ENCODE measurements at places on chromosomes 7 and 10.

- DNase-seq, result no peak
These were observed 62.7 kb upstream of the STK17A start for GRCh38 chr7:43520201-43520600.

DNA sequence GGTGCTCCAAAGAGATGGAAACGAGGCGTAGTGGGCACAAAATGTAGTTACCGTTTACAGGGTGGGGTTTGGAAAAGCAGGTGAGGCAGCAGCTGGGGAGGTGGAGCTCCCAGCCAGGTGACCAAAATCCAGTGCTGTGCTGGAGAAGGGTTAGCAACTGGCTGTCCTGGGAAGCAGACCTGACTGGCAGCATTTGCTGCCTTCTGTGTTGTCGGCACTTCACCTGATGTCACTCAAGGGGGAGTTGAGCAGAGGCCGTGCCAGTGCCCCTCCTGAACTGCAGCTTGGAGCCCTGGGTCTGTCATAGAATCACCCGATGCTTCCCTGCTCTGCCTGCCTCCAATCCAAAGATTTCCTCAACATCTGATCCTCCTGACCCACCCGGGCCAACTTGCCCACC is 12.8 kb downstream of the GCK start:
- DNase-seq, result no peak

- DNase-seq, result peak; percentile 29
These were observed 12.9 kb upstream of the TMEM26 start for GRCh38 chr10:61465901-61466632.

DNA sequence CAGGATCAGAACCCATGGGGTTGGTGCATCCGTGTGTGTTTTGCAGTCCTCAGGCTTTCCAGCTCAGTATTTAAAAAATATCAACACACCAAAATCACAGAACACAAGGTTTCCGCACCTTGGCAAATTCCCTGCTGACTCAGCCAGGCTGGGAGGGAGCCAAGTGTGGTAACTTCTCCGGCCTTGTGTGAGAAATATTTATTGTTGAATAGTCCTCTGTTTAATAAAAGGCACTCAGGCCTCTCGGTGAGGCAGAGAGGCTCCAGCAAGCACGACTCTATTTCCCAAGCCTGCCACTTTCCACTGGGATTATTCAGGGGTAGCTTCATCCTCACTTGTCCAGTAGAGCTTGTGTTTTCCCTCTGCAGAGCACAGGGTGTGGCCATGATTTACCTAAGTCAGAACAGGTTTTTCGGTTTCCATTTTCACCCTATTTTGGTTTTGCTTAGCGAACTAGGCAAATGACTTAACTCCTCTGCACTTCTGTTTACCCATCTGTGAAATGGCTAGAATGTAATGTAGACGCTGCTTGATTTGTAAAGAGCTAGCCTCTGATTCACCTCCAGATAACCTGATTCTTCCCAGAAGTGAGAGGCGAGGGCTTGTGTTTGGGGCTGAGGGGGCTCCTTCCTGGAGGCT is 13.0 kb upstream of the CHST15 start:
- DNase-seq, result no peak

- DNase-seq, result no peak
These were observed 444.1 kb downstream of the GRID1 start for GRCh38 chr10:85922356-85923129.

DNA sequence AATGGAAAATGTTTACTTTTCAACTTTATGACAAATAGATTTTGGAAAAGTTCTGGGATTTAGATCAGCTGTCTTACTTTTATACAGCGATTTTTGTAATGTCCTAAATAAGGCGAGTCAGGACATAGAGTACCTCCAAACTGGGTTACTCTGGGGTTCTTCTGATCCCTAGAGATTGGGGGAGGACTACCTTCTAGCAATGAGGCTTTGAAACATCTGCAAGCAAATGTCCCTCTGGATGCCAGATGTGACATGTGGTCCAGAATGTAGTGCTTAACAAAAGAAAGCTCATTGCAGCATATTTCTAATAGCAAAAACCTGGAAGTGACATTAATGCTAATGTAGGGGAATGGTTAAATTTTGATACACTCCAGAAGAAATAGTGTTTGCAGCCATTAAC is 36.1 kb downstream of the ABRAXAS2 start:
- no peak for DNase-seq

- DNase-seq, result no peak
These were observed 56.7 kb upstream of the JCAD start for GRCh38 chr10:30116041-30116491.

GRCh38 chr7:73954181-73954580 is 73.8 kb upstream of the ELN start:
- no peak for DNase-seq

DNA sequence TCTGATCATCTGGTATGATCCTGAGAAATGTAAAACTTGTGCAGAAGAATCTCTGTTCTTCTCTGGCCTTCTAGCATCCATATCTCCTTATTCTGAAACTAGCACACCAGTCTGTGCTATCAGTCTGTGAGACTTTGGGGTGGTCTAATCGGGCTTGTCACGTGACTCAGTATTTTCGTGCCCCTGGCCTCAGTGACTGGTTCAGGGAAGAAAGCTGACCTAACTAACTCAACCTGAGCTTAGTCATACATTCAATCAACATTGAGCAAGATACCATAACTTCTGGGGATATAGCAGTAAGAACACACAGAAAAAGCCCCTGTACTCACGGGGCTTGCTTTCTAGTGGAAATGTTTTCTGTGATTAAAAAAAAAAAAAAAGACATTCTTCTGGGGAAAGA is 109.3 kb downstream of the DKK1 start:
- DNase-seq, result no peak

DNA sequence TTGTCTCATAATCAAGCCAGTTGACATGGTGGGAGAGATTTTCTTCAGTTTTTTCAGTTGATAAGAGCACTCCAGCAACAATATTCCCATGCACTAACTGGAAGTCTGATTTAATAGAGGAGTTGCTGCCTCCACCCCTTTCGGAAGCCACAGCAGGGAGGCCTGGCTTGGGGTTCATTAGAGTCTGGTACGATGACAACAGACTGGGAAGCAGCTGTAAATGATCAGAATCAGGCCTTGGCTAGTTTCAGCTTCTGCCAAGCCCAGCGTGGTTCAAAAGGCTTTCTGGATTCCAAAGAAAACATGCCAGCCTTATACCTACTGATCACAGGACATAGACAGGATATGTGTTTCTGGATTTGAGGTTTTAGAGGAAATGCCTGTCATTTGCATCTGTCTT is 274.0 kb downstream of the CSTF2T start:
- DNase-seq, result no peak

DNA sequence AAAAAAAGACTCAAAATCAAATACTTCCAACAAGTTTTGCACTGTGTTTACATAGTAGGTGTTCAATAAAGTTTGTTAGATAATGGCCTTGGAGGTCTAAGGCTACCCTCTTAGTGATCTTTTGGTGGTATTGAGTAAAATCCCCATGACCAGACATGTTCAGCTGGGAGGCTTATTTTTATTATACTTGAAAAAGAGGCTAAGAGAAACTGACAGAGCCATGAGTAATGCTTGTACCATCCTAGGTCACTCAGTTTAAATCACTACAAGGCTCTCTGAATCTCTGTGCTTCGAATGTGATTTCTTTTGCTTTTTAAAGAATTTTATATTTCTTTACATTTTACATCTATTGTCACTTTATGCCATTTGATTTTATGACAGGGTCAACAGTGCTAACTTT is 90.5 kb downstream of the TWIST1 start:
- peak; percentile 68 for DNase-seq

DNA sequence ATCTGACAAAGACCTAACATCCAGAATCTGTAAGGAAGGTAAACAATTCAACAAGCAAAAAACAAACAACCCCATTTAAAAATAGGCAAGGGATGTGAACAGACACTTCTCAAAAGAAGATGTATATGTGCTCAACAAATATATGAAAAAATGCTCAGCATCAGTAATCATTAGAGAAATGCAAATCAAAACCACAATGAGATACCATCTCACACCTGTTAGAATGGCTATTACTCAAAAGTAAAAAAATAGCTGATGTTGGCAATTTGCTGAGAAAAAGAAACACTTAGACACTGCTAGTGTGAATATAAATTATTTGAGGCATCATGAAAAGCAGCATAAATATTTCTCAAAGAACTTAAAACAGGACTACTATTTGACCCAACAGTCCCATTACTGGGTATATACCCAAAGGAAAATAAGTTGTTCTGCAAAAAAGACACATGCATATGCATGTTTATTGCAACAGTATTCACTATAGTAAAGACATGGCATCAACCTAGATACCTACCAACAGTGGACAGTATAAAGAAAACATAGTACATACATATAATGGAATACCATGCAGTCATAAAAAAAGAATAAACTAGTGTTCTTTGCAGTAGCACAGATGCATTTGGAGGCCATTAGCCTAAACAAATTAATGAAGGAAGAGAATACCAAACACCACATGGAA is 980.1 kb downstream of the KCNMA1 start:
- no peak for DNase-seq

DNA sequence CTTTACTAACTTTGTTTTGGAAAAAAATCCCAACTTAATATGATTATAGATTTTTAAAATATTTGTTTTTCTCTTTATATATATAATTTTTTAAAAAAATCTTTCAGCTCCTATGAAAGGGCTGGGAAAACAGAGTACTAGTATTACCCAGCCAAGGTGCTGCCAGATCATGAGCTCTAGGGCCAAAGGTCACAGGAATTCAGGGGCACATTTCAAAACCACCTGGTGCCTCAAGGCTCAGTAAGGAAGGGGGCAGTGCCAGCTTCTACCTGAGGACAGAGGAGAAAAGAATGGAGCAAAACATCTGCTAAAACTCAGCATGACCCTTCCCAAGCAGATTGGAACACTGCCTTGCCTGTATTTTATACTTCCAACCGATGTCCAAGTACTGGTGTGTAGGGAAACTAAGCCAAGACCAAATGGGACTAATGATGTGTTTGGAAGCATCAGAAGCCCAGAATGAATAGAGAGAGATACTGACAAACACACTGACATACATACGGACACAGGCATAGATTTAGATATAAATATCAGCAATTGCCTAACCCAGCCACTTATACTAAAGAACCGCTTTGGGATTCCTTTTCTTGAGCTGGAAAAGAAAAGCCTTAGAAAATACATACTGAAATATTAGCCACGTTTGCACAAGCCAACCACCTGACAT is 667.3 kb downstream of the PARD3 start:
- no peak for DNase-seq

DNA sequence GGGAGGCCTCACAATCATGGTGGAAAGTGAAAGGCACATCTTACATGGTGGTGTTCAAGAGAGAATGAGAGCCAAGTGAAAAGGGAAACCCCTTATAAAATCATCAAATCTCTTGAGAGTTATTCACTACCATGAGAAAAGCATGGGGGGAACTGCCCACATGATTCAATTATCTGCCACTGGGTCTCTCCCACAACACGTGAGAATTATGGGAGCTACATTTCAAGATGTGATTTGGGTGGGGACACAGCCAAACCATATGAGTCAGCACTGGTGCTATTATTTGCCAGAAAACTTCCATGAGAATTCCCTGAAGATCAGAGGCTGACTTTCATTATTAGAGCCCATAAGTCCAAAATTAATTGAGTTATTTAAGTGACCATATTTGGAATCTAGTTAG is 1001.2 kb upstream of the POT1 start:
- DNase-seq, result no peak

DNA sequence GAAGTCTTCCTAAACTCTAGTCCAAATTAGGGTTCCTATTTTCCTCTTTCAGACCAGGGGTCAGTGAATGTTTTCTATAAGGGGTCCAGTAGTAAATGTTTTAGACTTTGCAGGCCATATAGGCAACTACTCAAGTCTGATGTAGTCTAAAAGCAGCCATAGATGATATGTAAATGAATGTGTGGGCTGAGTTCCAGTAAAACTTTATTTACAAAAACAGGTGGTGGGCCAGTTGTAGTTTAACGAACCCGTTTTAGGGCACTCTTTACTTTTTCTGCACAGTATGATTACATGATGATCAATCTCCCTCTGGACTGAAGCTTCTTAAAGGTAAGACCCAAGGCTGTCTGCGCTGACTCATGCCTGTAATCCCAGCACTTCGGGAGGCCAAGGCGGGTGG is 243.6 kb downstream of the CAMK1D start:
- DNase-seq, result no peak

DNA sequence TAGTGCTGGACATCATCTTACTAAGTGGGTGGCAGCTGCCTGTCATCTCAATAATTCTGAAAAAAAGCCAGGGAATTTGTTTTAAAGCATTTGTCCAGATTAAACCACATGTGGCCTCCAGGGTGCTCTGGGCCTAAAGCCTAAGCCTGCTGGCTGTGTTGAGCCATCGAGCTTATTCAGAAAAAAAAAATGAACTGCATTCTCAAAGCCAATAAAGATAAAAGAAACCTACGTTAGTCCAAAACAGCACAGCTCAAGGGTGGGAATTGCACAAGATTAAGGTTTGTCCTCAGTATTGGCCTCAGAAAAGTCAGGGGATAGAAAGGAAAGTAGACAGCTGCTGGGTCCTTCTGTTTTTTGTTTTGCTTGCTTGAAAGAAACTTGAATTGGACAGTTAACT is 22.6 kb upstream of the PRTFDC1 start:
- DNase-seq, result peak; percentile 72

- no peak for DNase-seq
These were observed 11.7 kb upstream of the MTERF1 start for GRCh38 chr7:91892099-91892705.

- no peak for DNase-seq
These were observed 84.6 kb upstream of the LYZL1 start for GRCh38 chr10:29204070-29204800.

- DNase-seq, result peak; percentile 63
These were observed 48.4 kb downstream of the TES start for GRCh38 chr7:116258734-116259133.

- no peak for DNase-seq
These were observed 220.1 kb downstream of the POU6F2 start for GRCh38 chr7:39197831-39198230.
